ENCODE measurements at places on chromosomes 12 and 14.

DNA sequence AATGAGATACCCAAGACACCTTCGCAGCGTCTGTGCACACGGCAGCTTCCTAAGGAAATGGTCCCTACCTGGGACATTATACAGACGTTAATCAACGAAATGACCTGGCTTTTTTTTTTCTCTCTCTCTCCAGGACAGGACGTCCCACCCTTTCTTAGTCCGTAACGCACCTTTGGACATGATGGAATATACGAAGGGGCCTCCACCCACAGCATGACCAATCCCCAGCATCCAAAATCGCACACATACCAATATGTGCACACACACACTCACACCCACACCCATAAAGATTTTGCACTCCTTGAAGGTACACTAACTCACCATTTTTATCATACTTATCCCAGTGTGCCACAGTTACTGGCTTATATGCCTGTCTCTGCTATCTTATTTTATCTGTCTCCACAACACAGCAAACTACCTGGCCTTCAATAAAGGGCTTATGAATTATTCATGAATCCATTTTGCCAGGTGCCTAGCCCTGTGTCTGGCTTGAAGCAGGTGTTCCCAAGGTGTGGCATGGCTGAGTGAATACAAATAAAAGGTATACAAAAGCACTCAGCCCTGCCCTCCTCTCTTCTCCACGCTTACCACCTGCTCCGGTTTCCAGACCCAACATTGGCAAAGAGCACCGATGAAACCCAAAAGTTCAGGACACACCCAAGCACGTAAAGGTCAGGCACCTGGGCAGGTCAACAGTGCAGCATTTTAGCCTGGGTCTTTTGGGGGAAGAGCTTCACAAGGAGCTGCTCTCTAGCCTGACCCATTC, 2.2 kb downstream of the SCNN1A start:
- DNase-seq: no peak

DNA sequence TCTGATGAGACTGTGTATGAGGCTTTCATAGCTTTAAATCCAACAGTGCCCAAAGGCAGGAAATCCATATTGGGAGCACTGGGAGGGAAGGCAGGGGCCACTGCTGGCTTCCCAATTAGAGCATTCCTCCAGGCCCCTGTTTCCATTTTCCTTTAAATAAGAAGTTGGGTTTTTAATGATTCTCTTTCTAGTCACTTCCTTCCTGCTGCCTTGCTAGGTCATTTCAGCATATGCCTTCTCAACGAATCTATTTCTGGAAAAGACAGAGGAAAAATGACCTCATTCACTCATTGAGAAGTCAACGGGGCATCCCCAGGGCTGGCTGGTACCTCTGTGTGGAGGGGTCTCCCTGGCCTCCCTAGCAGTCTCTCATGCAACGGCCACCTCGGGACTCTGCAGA, 43.5 kb downstream of the IGF1 start:
- peak; percentile 30 for DNase-seq

GRCh38 chr12:53300187-53300586, 692 bp downstream of the MYG1 start:
- peak; percentile 48 for DNase-seq

GRCh38 chr14:43754838-43755237, 752.2 kb downstream of the FSCB start:
- no peak for DNase-seq

GRCh38 chr12:77049767-77050353, 15.5 kb downstream of the E2F7 start:
- DNase-seq: peak; percentile 76

GRCh38 chr12:118493962-118494361, 117.6 kb downstream of the SUDS3 start:
- no peak for DNase-seq

- no peak for DNase-seq
Measured at GRCh38 chr14:92684801-92685560, 63.4 kb downstream of the LGMN start.

Measured in suppressor macrophage treated with lipopolysaccharide for 1 hour (primary cell).